ENCODE measurements at places on chromosomes 2 and 18.

- DNase-seq = no peak
Measured at GRCh38 chr2:217661378-217661777, 341.4 kb downstream of the TNS1 start.

GRCh38 chr2:43026426-43027096 is 199.8 kb downstream of the ZFP36L2 start:
- DNase-seq = no peak

- DNase-seq = no peak
Measured at GRCh38 chr2:9355716-9356115, 67.6 kb downstream of the ITGB1BP1 start.

DNA sequence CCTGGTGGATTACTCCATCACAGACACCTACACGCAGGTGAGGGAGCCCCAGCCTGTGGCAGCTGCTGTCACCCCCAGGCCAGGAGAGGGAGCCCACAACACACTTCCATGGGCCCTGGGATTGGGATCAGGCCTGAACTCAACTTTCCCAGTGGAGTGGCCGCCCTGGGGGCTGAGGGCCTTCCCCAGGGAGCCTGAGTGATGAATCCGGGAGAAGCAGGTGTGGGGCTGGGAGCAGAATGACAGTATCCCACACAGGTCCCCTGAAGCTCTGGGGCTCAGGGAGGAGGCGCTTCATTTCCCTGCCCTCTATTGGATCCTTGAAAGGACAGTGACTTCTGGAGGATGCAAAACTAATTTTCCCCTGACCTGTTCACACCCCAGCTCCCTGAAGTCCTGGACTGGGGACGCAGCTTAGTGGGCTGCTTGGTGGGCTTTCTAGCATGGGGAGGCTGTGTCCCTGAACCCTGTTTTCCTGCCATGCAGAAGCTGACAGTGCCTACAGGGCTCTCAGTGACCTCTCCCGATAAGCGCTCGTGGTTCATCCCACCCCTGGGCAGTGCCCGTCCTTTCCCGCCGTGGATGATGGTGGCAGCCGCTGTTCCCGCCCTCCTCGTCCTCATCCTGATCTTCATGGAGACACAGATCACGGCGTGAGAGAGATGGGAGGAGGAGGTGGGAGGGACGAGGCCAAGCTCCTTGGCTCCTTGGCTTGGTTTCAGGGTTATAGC is 11.0 kb downstream of the SLC4A3 start:
- no peak for DNase-seq

- no peak for DNase-seq
Measured at GRCh38 chr2:227507963-227508362, 36.0 kb downstream of the AGFG1 start.

- no peak for DNase-seq
Measured at GRCh38 chr18:45202061-45202460, 413.2 kb upstream of the SLC14A2 start.

- DNase-seq = no peak
Measured at GRCh38 chr2:71930049-71930681, 217.5 kb downstream of the CYP26B1 start.

- no peak for DNase-seq
Measured at GRCh38 chr2:109172556-109173105, 43.6 kb downstream of the SH3RF3 start.

GRCh38 chr2:32278478-32278853 is 762 bp downstream of the YIPF4 start:
- DNase-seq = no peak

GRCh38 chr2:43946685-43947084 is 49.1 kb downstream of the LRPPRC start:
- DNase-seq = no peak

GRCh38 chr2:190497428-190497827 is 37.1 kb downstream of the NEMP2 start:
- DNase-seq = no peak

- DNase-seq = no peak
Measured at GRCh38 chr2:23745068-23745725, 181.7 kb downstream of the ATAD2B start.

DNA sequence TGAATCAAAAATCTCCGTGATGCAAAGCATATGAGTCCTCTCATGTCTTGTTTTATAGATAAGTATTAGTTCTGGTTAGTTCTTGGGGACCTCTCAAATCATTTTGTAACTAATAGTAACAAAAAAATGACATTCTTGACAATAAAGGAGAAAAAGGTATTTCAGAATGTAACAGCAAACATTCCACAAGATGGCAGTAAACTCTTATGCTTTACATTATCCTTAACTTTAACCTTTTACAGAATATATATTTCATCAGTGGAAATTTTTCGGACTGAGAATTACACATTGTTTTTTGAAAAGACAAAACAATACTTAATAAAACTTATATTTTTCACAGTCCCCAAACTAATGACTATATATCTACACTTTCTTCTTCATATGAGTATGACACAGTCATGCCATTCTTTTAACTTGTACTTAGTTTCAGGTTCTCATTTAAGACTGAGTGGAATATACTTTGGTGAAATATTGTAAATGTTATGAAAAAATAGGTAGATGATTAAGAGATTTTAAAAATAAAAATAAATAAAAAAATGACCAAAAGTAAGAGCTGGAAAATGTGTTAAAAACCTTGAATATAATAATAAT is 142.9 kb upstream of the NXPH2 start:
- no peak for DNase-seq

GRCh38 chr2:239402666-239403065 is 1.8 kb upstream of the HDAC4 start:
- DNase-seq = no peak

DNA sequence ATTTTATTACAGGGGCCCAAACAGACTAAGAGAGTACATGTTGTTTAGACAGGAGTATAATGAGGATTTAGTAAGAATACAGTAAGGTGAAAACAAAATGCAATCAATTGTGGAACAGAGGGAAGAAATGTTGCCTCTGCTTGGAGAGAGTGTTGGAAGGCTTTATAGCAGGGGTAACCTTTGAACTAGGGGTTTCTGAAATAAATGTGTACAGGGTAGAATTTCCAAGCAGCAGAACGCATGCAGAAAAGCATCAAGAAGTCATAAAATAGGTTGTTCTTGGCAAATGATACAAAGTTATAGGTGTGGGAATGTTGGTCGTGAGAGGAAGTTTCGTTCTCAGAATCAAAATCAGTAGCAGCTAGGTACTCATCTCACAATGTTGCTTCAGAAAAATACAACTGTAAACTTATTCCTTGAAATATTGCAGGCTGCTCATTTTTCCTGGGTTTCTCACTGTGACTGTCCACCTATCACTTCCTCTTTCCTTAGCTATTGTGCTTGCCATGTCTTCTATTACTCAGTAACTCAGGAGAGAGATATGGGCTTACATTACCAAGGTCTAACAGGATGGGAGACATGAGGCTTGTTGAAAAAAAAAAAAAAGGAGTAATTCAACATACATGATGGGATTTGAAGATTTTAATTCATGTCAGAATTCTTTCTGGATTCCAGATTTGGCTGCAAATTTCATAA is 17.1 kb upstream of the HNMT start:
- DNase-seq = no peak

- DNase-seq = no peak
Measured at GRCh38 chr2:68283419-68283812, 31.1 kb upstream of the PPP3R1 start.

- DNase-seq = no peak
Measured at GRCh38 chr18:76354348-76354747, 140.7 kb downstream of the ZNF516 start.
